ENCODE measurements at places on chromosomes 4 and X.

GRCh38 chrX:150313514-150313913 is 49.6 kb upstream of the MAMLD1 start:
- no peak for DNase-seq

DNA sequence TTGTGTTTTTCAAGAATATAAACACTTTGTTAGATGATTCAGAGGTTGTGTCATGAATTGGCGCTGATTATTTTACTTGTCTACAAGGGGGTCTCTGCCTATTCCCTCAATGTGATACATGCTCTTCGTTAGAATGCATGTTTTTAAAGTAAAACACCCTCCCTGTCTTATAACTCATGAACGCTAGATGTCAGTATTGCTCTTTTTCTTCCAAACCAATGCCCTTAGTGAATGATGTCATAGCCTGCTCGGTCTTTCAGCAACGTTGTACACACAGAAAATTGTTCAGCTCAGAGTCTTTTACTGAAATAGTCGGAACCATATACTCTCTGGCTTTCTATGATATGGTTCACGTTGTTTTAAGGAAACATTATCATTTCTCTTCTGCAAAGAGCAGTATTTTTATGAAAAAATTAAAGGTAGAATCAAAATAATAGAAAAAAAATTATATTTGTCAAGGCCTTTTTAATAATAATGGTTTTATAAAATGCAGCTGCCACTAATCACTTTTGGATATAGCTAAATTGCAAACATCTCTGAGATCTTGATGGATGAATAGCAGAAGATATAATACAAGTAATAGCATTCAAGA is 292.9 kb downstream of the TLL1 start:
- DNase-seq = no peak

GRCh38 chrX:103439161-103439560 is 62.8 kb downstream of the BEX3 start:
- DNase-seq = no peak

DNA sequence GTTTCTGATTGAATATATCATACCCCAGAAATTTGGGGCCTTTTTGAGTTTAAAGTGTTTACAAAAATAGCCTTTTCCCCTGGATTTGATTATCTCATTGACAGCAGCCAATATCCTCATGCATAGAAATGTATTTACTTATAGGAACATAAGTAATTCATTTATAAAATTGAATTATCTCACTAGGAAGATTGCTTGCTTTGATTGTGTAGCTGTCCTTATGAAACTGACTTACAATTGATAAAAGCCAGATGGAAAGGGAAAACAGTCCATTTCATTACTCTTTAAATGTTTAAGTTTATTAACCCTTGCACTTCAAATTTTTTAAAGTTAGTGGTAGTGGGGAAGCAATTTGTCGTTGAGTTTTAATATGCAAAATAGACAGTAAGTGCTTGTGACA is 310.2 kb upstream of the TBX22 start:
- no peak for DNase-seq
